K562 (cell line): ENCODE measurements at places on chromosomes 1 and 21. TPM values are rescaled to one million over a fixed set of nuclear protein-coding genes. Genes with fewer than 3 reads are reported as not detected.

- no peak for DNase-seq
These were observed 1.3 kb upstream of the OLIG2 start for GRCh38 chr21:33024201-33025103.

The KPNA6 gene
- total RNA-seq: 54.6 and 57.9 TPM in 2 replicates

DNA sequence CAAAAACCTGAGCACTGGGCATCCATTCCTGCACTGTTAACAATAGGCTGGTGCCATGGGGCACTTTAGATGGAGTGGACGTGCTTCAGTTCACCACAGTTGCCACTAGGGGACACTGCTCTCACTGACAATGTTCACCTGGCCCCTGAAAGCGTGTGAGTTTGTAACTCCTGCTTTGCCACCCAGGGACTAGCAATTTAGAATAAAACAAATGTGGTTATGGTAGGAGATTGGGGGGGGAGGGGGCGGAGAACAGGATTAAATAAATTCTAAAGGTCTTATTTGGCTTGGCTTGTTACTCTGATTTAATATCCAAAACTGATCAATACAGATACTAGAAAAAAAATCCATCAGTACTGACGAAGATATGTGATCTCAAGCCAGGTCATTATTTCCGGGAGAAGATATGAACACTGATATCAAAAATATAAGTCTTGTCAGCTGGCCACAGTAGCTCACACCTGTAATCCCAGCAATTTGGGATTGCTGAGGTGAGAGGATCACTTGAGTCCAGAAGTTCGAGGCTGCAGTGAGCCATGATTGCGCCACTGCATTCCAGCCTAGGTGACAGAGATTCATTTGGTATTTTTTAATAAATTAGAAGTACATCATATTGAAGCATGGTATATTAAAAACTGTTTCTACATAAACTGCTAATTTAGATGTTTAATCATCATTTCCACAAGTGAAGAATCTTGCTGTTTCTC is 23.2 kb downstream of the INTS7 start:
- peak; percentile 77 for DNase-seq

The PLEKHA6 gene
- total RNA-seq: 0.29 and 0.33 TPM in 2 replicates

DNA sequence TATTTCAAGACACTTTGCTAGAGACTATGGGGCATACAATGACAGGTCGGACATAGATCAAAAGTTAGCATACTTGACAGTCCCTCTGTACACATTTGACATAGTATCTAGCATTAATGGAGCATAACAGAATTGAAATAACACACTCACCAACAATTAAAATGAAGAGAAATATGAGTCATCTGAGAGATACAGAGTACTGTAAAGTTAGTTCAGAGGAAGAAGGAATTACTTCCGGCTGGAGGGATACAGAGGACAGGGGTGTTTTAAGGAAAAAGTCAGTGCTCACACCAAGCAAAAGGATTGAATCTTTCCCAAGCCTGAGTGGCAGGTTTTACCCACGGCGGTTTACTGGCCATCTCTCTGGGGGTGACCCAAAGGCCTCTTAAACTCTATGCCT is 2.4 kb downstream of the ZMYND12 start:
- no peak for DNase-seq

DNA sequence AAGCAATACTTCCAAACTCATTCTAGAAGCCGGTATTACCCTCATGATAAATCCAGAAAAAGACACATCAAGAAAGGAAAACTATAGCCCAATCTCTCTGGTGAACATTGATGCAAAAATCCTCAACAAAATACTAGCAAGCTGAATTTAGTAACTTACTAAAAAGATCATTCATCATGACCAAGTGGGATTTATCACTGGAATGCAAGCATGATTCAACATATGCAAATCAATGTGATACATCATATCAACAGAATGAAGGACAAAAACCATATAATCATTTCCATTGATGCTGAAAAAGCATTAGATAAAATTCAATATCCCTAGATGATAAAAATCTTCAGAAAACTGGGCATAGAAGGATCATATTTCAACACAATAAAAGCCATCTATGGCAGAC is 402.9 kb downstream of the TGFB2 start:
- DNase-seq: no peak

GRCh38 chr21:18387994-18388393 is 15.6 kb downstream of the TMPRSS15 start:
- DNase-seq: no peak
